ENCODE measurements at places on chromosomes 2 and 18. TPM values are rescaled to one million over a fixed set of nuclear protein-coding genes. Genes with fewer than 3 reads are reported as not detected.

Gene ARHGEF33
- not detected for total RNA-seq

GRCh38 chr2:11581124-11581796 is 47.4 kb downstream of the GREB1 start:
- DNase-seq = no peak
- no peaks in the 10 kb centered on the region for H3K36me3 ChIP-seq
- no peaks in the 10 kb centered on the region for H3K4me1 ChIP-seq
- H3K27me3 ChIP-seq = no peaks in the 10 kb centered on the region
- no peak overlapping the region for H3K27ac ChIP-seq

GRCh38 chr2:29262681-29263260 is 147.6 kb downstream of the CLIP4 start:
- no peaks in the 10 kb centered on the region for H3K36me3 ChIP-seq
- no peak for DNase-seq
- no peaks in the 10 kb centered on the region for H3K27me3 ChIP-seq
- no peaks in the 10 kb centered on the region for H3K4me1 ChIP-seq
- H3K4me3 ChIP-seq = no peak overlapping the region

Gene CABYR
- not detected for total RNA-seq

GRCh38 chr2:64770781-64771334 is 117.1 kb upstream of the SERTAD2 start:
- H3K4me3 ChIP-seq = no peak overlapping the region
- H3K27me3 ChIP-seq = no peaks in the 10 kb centered on the region
- DNase-seq = no peak
- H3K36me3 ChIP-seq = no peaks in the 10 kb centered on the region
- H3K27ac ChIP-seq = no peak overlapping the region

DNA sequence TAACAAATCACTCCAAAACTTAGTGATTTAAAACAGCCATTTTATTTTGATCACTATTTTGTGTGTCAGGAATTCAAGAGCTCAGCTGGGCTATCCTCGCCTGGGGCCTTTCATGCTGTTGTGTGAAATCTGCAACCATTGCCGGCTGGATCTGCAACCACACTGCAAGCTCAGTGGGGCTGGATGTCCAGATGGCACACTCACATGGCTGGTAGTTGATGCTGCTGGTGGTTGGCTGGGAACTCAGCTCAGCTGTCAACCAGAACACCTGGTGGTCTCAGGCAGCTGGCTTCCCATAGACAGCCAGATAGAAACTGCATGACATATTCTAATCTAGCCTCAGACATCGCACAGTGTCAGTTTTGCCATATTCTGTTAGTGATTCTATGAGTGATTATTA is 30.6 kb upstream of the AP1S3 start:
- no peak overlapping the region for H3K4me3 ChIP-seq
- no peak for DNase-seq
- H3K36me3 ChIP-seq = no peaks in the 10 kb centered on the region
- H3K27me3 ChIP-seq = no peaks in the 10 kb centered on the region

- H3K4me1 ChIP-seq = no peaks in the 10 kb centered on the region
- no peak overlapping the region for H3K27ac ChIP-seq
- no peak for DNase-seq
- H3K4me3 ChIP-seq = no peak overlapping the region
- H3K36me3 ChIP-seq = no peaks in the 10 kb centered on the region
- H3K27me3 ChIP-seq = no peaks in the 10 kb centered on the region
Observed at GRCh38 chr2:220215785-220216184, 588.4 kb downstream of the SLC4A3 start.

GRCh38 chr18:78738076-78738690 is 241.4 kb upstream of the SALL3 start:
- H3K4me1 ChIP-seq = no peaks in the 10 kb centered on the region
- H3K27me3 ChIP-seq = no peaks in the 10 kb centered on the region
- no peak overlapping the region for H3K4me3 ChIP-seq

Gene IL36B
- total RNA-seq = not detected

Gene RUFY4
- 0.82 TPM for total RNA-seq

Data from natural killer cell (primary cell).